ENCODE measurements at places on chromosomes 16 and 17.

GRCh38 chr17:58918072-58918471 is 162.4 kb downstream of the PPM1E start:
- DNase-seq, result no peak

GRCh38 chr17:48612854-48613691 is 2.0 kb downstream of the HOXB8 start:
- no peak for DNase-seq

- DNase-seq, result peak; percentile 22
Measured at GRCh38 chr16:8355675-8356074, 234.6 kb downstream of the TMEM114 start.

DNA sequence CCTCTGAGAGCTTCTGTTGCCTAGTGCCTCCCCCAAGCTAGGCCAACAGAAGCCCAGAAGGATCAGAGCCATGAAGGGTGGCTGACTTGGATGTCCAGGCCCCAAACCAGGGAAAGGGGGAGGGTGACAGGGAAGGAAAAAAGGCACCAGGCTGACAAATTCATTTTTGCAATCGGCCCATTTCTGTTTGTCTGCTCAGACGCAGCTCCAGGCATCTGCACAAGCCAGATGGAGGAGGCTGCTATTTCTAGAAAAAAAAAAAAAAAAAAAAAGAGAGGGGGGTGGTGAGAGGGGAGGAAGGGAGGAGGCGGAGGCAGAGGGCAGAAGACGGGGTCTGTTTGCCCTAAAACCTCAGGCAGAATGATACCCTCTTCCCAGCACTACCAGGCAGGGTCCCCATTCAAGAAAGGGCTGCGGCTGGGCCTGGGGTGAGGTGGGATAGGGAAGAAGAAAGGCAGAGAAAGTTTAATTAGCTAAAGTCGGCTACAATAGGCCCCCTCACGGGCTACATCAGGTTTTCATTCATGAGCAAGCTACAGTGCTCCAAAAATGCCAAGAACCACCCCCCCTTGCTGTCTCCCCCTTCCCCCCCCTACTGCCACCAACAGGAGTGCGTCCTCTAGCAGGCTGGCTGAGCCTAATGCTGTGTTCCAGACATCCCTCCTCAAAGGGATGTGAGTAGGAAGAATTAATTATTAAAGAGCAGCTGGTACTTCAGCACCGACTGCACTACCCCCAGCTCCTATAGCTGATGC is 2.4 kb downstream of the HDAC5 start:
- DNase-seq, result peak; percentile 69

GRCh38 chr17:29283961-29284360 is 10.0 kb downstream of the NUFIP2 start:
- DNase-seq, result no peak

GRCh38 chr16:35908152-35908551 is 2448.7 kb downstream of the TP53TG3F start:
- no peak for DNase-seq

DNA sequence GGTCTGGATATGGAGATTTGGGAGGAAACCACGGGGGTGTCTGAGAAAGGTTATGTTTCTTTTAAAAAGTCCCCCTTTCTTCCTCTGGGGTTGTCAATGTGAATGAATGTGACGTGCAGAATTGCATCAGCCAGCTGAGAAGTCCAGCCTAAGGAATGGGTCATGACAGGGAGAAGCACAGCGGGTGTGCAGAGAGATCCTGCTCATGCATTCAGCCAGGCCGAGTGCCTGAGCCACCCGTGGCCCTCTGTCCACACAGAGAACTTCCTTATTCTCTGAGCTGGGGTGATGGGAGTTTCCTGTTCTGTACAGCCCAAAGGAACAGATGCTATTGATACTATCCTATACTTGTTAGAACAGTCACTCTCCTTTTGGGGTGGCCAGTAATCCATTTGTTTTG is 117.9 kb downstream of the CPPED1 start:
- DNase-seq, result peak; percentile 70

DNA sequence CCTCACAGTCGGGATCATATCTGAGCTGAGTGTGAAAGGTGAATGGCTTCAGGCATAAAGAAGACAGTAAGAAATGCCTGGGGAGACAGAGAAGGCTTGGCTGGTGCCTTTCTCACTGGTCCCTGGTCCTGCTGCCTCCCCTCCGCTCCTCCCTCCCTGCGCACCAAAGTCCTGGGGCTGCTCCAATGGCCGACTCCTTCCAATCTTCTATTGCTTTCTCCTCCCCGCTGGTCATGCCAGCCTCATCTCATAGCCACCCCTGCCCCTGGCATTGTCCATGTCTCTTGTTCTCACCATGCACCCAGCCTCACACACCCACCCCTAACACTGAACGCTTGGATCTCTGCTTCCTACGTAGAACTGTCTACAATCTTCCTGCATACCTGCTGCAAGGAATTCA is 18.0 kb downstream of the TLE7 start:
- no peak for DNase-seq

DNA sequence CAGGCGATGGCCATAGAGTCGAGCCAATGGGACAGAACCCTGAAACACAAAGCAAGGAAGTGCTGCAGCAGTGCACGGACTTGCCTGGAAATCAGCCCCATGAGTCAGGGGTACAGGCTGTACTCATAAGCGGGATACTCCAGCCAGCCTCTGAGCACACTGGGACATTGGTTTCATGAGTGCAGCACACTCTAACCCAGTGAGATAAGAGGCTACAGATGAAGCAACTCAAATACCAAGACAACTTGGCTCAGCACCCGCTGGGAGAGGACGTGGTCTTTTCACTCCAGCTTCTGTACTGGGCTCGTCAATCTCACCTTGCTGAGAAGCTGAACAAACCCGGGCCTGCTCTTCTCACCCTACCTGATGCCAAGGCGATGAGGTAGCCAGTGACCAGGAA is 98.2 kb downstream of the AXIN2 start:
- DNase-seq, result no peak

DNA sequence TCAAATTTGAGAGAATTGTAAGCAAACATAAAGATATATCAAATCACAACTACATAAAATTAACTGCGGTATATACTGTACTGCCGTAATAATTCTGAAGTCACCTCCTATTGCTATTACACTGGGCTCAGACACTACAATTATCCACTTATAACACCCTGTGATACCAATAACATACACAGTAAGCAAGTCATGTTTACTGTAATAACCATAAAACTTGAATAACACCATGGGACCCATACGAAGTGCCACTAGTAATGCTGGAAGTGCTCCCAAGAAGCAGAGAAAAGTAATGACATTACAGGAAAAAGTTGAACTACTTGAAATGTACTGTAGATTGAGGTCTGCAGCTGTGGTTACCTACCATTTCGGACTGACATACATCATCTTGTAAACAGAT is 24.0 kb downstream of the CMC2 start:
- DNase-seq, result no peak

DNA sequence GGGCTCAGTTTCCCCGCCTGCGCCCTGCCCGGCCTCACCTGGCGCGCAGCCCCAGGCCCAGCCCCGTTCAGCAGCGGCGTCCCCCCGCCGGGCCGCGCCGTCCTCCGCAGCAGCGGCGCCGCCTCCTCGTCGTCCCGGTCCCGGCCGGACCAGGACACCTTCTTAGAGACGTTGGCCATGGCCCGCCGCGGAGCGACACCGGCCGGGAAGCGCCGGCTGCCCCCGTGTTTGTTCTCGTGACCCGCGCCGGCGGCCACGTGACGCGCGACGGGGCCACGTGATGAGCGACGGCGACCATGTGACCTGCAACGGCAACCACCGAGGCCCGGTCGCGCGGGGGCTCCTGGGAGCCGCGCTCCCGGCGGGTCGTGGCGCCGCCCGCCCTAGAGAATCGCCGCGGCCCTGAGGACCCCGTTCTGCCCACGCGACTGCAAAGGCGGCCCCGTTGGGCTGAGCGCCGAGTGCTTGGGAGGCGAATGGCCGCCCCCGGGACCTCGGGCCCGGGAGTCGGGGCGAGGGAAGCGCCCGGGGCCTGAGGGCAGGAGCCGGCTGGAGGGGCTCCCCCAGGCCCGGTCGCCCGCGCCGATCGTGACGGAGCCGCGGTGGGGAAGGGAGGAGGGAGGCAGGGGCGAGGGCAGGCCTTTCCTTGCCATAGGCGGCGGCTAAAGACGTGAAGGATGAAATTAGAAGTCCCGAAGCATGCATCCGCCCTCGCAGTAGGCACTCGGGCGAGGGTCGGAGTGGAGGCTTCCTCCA is at the start of gene CLCN7:
Gene CLCN7, minus strand, starts transcription at position 233 of the 756 bp plus-strand sequence. Its CDS starts 54 bp downstream, at position 179.
- DNase-seq, result peak; percentile 82

GRCh38 chr17:62670202-62670821 is 42.8 kb downstream of the MRC2 start:
- DNase-seq, result no peak

- no peak for DNase-seq
Measured at GRCh38 chr17:67270416-67270815, 25.4 kb upstream of the HELZ start.

DNA sequence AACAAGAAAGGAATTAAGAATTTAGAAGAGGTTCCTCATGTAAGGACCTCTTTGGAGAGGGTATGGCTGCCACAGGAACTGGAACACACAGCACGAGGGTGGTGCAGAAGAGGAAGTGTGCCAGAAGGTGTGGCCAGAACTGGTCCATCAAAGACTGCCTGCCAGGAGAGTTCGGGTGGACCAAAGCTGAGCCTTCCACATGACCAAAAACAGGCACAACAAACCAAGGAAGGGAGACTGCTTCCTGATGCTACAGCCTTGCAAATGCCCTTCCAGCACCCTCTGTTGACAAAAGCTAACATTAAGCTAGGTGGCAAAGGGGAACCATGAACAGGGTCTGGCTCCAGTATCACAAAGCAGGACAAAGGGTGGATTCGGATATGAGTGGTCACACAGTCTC is 125.8 kb upstream of the TMEM97 start:
- DNase-seq, result peak; percentile 59

DNA sequence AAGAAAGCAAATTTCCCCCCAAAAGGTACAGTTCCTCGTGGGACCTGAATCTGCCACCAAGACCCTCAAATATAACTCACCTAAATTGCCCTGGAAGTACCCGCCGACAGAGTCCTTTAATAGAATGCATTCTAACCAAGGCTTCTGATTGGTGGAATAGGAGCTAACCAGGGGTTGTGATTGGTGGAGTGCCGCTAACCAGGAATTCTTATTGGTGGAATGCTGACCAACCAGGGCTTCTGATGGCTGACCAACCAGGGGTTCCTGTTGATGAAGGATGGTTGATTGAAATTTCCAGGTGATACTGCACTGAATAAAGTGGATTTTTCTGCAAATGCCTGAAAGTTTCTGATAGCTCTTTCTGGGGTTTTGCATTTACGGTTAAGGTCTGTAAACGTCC is 6.5 kb downstream of the TFAP4 start:
- no peak for DNase-seq

GRCh38 chr16:10387188-10387617 is 1.3 kb downstream of the ATF7IP2 start:
- DNase-seq, result no peak

GRCh38 chr16:878072-878784 is 77.7 kb upstream of the GNG13 start:
- no peak for DNase-seq

DNA sequence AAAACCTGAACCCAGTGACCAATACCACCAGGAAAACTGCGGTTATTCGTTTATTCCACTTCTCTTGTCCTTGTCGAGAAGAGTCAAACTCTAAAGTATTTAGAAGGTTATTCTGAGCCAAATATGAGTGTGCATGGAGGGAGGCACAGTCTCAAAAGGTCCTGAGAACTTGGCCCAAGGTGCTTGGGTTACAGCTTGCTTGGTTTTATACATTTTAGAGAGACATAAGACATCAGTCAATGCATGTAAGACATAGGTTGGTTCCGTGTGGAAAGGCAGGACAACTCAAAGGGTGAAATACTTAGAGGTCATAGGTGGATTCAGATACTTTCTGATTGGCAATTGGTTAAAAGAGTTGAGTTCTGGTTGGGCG is 681 bp upstream of the TRAP1 start:
- DNase-seq, result no peak

- no peak for DNase-seq
Measured at GRCh38 chr16:79571065-79571902, 29.3 kb downstream of the MAF start.

DNA sequence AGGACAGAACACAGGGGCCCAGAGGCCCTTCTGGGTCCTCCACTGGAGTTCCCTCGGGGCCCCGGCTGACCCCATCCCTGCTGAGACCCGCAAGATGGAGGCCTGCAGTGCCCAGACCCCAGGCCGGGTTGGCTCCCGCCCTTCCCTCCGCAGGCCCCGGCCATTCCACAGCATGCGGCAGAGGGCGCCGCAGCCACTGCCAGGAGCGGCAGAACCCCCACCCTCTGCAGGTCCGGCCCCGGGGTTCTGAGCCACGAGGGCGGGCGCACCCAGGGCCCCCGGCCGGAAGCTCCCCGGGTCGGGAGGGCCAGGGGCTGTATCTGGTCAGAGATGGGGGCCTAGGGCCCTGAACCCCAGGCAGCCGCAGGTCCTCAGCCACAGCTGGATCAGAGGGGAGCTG is 2.4 kb upstream of the PERCC1 start:
- no peak for DNase-seq

DNA sequence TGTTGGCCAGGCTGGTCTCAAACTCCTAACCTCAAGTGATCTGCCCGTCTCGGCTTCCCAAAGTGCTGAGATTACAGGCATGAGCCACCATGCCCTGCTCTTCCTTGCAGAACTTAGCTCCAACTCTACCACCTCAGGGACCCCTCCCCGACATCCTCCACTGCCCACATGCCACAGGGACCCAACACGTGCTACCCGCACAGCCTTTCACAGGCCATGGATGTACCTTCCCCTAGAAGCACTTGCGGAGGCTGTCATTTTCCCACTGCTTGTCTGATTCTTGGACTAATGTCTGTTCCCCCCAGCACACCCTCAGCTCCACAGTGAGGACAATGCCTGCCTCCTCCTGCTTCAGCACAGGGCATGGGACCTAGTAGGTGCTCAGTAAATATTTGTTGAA is 147.4 kb downstream of the ZNF423 start:
- no peak for DNase-seq

DNA sequence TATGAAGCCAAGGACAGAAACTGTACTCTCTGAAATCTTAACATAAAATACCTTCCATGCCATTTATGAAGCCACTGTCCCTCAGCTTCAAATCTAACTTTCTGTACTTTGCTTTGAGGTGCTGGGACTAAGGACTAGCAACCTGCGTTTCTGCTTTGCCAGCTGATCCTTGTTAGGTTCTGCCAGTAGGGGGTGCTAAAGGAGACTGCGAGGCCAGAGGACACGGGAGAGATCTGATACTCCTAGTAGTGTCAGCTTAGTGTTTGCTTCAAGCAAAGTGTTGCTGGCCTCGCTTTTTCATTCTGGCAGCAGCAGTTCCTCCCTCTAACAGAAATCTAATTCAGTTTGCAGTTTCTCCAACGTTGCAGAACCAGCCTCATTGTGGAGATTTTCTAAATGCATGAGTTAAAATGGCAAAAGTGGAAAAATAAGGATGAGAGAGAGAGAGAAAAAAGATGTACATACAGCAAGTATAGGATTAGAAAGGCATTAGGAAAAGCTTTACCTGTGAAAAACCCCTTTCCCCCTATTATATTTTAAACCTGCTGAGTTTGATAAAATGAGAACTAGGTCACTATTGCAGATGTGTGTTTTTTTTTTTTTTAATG is 297.5 kb downstream of the CA10 start:
- DNase-seq, result peak; percentile 71
